Cardiac fibroblast (primary cell): ENCODE measurements at places on chromosomes 2 and 18.

DNA sequence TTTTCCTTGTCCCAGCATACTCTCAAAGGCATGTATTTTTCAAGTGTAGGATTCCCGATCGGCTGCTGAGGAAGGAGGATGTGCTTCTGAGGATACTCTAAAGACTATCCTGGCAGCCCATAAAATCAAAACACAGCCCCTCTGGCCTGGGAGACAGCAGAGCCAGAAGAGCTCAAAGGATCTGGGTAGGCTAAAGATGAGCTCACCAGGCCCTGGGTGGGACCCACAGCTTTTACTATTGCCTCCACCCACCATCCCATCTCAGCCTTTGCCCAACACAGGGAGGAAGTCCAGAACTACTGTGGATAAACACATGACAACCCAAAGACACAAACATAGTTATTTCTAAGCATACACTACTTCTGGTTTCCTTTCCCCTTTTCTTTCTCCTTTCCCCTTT lies 79.1 kb upstream of the ZFP36L2 start:
- DNase-seq: peak; percentile 75

GRCh38 chr2:32562906-32563305 lies 64.9 kb upstream of the TTC27 start:
- no peak for DNase-seq

- DNase-seq: peak; percentile 8
Measured at GRCh38 chr2:91477731-91478672, 2786.5 kb downstream of the RPIA start.

- DNase-seq: peak; percentile 13
Measured at GRCh38 chr18:45386041-45386655, 229.1 kb upstream of the SLC14A2 start.

DNA sequence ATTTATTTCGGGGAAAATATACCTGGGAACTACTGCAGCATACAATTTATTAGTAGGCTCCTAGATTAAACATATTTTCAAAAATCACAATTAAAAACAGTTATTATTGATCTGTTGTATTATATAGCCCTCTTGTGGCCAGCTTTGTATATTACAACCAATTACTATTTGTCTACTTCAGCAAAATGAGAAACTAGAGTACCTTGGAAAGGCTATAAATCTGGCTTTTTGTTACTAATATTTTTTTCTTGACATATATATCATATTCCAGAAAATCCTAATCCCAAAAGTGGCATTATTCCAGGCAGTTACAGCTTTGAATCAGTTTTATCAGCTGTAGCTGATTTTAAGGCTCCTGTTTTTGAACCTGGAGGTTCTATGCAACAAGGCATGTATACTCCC lies 101.2 kb downstream of the UBR3 start:
- peak; percentile 77 for DNase-seq

DNA sequence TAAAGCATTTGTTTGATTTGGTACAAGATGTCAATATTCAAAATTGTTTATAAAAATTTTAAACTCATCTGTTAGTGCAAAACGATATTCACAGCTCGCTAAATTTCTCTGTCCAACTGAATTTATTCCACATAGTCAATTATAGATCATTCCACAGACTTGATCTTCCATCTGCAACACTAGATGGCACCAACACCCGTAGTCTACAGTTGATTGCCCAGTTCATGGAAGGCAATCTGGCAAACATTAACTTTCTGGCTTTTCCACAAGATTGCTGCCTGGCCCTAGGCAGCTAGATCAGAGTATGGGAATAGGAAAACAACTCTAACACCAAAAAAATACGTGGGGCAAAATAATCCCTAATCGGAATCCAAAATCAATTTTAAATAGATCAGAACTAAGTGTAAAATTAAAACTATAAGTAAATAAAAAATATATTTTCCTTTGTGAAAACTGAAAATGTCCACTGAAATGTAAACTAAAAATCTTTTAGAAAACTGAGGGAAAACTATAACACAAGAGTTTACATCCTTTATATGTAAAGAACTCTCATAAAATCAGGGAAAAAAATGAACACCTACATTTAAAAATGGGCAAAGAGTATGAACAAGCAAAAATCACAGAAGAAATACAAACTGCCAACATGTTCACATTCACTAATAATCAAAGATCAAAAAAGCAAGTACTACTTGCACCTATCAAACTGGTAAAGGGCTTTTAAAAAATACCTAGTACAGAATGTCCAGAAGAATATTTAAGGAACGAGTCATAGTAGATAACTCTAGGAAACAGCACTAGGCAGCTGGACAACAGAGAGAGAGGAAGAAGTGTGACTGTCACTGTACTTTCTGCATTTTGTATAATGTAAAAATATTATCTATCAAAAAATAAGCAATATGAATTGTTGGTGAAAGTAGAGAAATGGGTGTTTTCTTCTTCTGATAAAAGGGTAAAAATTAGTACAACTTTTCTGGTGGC lies 35.0 kb downstream of the RTN4 start:
- DNase-seq: peak; percentile 76

- DNase-seq: peak; percentile 87
Measured at GRCh38 chr18:23225503-23225902, 90.2 kb downstream of the CABLES1 start.

DNA sequence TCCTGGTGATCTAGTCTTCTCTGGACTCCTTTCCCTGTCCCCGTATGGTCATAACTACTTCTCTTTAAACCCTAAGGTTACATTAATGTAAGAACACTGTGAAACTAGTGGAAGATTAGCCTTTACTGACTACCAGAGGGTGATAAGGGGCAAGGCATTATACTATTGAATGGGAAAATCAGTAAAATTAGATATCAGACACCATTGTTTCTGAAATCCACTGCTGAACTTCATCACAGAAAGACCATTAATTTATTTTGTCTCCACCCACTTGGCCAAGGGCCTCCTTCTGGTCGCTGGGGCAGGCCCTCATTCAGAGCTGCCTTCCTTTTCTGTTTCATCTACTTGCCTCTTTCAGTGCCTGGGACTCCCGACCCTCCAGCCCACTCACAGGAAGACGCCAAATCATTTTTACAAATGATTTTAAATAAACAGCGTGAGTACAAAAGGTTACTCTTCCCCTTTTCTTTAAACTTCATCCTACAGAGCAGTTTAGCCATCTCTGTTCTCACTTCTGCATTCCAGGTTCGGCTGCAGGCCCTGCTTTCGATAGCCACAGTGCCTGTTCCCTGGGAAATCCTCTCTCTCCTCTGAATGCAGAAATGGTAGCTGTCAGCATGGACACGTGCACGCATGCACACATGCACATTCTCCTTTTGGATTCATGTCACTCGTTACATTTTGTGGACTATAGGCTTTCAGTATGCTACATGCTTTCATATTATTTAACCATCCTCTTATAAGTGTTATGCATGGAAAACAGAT lies 70.3 kb upstream of the DOCK10 start:
- no peak for DNase-seq

GRCh38 chr2:206086716-206087350 lies 859 bp upstream of the INO80D start:
- peak; percentile 18 for DNase-seq

DNA sequence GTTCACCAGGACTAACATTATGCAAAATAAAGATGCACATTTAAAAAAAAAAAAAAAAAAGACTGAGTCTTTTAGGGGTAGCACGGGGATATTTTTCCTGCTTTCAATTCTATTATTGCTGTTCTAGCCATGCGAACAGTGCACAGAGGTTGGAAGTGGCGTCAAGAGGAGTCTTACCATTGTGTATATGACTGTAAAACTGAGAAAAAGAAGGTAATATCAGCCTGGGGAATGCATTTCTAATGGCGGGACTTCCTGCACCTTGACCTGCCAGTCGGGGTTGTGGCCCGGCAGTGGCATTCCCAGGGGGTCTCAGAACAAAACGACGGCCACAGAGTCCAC lies 48.5 kb upstream of the ATP6V1B1 start:
- DNase-seq: no peak

DNA sequence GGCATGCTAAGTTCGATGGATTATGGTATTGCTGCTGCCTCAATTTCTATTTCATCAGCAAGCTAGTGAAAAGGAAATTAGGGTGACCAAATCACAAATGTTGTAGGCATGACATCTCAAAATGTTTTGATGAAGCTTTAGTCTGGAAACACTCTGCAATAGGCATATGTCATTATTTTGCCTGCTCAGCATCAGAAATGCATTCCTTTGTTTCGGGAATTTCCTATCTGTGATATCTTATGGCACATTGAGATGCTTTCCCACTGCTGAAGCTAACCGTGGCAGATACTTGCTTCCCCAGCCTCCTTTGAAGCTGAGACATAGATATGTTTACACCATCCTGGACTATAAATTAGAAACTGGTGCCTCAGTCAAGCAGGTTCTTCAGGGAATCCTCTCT lies 119.7 kb downstream of the CDC42EP3 start:
- no peak for DNase-seq

DNA sequence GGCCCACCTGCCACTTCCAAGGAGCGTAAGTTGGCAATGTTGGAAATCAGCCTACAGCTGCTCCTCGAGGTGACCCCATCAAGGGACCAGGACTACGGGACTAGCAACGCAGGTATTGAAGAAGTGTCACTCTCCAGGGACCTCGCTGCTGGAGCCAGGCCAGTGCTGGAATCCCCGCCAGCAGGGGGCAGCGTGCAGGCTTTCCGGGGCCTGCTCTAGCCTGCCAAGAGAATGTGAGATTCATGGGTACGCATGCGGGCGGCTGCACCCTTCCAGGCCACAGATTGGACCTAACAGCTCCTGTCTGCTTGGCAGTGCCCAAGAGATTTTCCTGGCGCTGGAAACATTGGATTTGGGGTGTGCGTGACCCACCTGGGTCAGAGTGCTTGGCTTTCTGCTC lies 182.8 kb upstream of the RAB12 start:
- no peak for DNase-seq

GRCh38 chr2:208713066-208713745 lies 306.6 kb downstream of the PTH2R start:
- no peak for DNase-seq

DNA sequence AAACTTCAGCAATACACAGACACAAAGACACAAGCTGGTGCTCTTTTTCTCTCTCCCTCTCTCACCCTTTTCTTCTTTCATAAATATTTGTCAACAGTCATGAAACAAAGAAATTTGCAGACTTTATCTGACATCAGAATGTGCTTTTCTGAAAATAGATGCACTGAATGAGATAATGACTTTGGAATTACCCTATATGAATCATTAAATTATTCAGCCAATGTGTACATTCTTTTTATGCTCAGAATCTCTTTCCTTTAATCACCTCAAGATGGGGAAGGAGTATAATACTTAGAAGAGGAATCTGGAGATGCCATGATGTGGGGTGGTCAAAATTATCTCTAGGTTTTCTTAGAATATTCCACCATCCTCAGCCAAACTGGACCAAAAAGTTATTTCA lies 289.9 kb downstream of the LRRTM1 start:
- DNase-seq: no peak

DNA sequence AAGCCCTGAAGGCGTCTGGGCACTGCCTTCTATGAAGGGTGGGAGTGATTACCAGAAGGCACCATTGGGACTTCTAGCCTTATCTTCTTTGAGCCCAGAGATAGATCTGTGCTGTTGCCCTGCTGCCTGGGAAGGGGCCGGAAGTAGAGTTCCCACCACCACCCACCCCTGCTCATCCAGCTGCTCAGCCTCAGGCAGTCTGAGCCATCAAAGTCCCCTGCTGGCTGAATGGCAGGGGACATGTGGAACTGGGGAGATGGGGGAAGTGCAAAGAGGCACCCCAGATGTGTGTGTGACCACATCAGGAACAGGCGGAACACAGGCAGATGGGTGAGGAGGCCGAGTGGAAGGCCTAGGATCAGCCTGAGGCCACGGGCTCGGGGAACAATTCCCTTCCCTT lies 3.3 kb upstream of the WNT10A start:
- DNase-seq: no peak

GRCh38 chr2:12719400-12720277 lies 2.9 kb downstream of the TRIB2 start:
- peak; percentile 81 for DNase-seq

DNA sequence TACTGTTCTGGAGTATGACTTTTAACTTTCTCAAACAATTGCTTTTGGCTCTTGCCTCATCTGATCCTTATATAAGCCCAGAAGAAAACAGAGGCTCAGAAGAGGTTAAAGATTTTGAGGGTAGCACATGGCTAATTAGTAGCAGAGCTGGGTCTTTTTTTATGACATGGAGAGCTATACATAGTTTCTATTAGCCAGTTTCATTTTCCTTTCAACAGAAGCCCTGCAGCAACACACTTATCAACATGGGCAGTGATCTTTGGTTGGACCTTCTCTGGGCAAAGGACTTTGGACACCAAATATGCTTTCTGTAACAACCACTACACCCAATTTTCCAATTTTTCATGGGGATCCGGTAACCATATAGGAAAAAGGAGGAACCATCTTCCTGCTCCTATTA lies 64.9 kb downstream of the NCKAP5 start:
- no peak for DNase-seq

GRCh38 chr2:177606636-177607035 lies 214.1 kb downstream of the AGPS start:
- peak; percentile 45 for DNase-seq

GRCh38 chr2:211609127-211609526 lies 929.5 kb downstream of the ERBB4 start:
- DNase-seq: no peak

DNA sequence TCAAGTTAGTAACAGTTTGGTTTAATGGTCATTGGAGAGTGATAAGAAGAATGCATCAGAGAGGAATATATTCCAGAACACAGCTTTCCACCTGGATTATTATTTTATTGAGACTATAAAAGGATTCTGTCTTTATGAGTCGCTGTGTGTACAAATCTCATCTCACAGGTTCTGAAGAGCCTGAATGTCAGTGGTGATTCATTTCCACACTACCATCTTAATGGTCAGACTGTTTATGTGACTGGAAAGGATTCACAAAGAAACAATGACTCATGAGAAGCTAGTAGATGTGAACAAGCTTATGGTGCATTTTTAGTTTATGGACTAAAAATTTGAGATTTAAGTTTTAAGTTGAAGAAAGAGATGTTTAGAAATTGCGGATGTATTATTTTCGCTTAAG lies 685.4 kb upstream of the NRXN1 start:
- DNase-seq: peak; percentile 17

DNA sequence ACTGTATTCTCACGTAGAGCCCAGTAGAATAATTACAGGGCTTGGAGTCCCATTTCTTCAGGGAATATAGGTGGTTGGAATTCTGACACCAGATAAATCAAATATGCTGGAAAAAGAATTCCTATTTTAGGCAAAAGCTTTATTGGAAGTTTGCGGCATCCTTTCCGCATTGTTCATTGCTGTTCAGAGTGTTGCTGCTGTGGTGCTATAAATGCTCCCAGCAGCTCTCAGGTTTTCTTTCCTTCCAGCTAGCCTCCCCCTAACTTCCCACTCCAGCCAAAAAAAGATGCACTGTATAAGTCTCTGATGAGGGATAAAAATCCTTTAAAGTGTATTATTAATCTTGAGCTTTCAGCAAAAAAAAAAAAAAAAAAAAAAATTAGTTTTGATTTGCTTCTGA lies 25.5 kb upstream of the POLR1B start:
- DNase-seq: no peak

DNA sequence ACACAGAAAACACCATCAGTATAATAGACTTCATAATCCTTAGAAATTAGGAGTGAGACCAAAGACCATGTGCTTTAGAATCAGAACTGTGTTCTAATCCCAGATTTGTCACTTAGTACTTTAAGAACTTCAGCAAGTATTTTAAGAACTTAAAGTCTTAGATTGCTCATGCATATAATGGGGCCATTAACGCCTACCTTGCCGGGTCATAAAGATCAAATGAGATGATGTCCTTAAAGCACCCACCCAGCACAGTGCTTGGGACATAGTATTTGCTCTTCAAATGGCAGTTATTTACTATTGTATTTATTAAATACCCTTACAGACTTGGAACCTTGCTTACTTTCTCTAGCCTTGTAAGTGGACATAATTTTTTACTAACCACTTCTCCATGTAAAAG lies 156.1 kb downstream of the GREB1L start:
- DNase-seq: no peak

GRCh38 chr2:239220341-239220740 lies 180.5 kb downstream of the HDAC4 start:
- no peak for DNase-seq
